Fibroblast of skin of abdomen (primary cell): ENCODE measurements at places on chromosomes 1 and 21.
A peak's percentile ranks its signal among the peaks of the same experiment; 100 is the strongest.

DNA sequence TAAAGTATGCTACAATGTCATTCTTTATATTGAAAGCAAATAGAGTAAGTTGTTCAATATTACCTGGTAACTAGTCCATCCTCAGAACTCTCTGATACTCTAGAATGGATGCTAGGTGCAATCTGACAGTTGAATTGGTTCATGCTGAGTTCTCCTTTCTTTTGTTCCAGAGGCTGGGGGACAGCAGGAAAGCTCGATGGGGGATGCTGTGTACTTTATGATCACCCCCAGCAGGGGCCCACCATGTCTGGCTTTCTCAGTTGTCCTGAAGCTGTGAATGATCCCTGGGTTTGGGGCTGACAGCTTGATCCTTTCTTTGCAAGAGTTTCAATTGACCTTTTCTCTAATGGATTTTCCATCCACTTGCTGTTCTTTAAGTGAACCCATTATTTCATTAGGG lies 22.5 kb downstream of the FMN2 start:
- no peak for DNase-seq

DNA sequence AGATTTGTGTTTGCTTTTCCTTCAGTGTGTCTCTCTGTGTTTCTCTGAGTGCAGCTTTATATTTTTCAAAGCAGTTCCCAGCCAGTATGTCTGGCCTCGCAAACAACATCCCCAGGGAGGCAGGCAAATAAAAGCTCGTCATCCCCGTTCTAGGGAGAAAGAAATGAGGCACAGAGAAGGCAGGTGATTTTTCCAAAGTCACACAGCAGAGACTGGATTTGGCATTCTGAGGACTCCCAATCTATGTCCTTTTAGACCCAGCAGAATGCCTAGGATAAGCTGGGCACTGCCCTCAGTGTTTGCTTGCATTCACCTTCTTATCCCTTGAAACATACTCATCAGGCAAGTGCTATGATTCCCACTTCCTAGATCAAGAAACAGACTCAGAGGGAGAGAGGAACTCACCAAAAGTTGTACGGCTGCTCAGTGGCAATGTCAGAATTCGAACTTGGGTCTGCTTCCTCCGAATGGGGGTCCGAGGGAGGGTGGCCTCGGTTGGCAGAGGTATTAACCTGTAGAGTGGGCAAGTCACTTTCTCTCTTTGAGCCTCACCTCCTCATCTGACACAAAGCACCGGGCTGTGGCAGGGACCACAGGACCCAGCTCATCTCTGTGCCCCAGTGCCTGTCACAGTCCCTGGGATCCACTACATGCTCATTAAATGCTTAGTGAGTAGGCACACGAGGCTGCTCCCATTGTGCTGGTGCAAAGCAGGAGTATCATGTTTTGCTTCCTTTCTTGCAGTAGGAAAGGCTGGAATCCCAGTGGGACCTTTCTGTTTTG lies 4.2 kb downstream of the RAP1GAP start:
- no peak for DNase-seq

DNA sequence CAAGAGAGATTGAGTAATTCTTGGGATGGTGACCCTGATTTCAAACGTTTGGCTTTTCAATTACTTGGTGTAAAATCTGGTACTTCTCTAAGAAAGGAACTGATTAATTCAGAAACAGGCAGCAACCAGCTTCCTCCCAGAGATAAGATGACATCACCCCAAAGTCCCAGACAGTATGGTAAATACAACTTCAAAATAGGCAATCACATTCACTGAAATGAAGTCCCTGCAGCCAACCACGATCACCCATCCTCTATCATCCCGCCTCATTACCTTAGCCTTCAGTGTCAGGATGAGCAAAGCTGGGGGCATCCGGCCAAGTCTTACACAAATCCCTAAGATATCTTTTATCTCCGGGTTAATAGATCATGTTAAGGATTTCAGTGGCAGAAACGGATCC lies 26.4 kb upstream of the RUNX1 start:
- DNase-seq = peak; percentile 69

DNA sequence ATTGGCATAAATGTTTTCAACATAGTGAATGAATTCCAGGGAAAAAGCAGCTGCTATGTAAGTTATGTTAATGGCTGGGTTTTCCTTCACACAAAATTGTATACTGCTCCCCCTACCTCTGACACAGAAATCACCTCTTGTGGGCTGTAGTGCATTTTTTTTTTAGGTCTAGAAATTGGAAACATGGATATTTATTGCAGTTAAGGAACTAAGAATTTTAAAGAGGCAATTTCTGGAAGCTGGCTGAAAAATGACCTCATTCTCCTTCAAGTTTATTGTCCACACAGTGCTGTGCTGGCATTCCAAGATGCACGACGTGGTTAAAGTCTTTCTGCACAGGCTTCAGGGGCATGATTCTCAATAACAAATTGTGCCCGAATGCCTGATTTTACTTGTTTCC lies 1424.2 kb downstream of the MRPL39 start:
- DNase-seq = peak; percentile 60

DNA sequence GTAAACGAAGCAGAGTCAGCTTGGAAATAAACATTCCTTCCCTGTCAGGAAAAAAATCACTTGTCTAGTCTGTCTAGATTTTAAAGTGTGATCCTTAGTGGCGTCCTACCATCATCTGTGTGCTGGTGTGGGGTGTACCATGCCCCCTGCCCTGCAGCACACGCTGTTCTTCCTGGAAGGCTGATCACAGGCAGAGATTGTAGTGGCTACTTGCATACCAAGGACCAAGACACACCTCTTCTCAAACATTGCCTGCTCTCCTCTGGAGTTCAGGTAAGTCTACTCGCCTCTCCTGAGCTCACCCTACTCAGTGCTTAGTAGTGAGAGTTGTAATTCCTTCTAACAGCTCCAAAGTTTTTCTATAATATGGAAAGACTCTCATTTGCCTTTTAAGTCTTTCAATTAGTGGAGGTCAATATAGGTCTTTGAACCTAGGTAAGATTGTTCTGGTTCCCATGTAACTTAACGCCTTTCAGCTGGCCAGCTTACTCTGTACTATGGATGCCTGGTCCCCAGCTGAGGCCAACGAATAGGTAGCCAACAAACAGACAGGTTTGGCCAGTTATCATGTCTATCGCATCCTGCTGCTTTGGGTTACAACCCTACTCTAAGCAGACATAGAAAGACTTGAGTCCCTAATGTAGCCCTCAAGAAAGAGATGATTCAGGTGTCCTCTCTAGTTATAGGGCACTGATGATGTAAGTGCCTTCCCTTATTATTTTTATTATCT lies 55.4 kb downstream of the XCL1 start:
- no peak for DNase-seq

DNA sequence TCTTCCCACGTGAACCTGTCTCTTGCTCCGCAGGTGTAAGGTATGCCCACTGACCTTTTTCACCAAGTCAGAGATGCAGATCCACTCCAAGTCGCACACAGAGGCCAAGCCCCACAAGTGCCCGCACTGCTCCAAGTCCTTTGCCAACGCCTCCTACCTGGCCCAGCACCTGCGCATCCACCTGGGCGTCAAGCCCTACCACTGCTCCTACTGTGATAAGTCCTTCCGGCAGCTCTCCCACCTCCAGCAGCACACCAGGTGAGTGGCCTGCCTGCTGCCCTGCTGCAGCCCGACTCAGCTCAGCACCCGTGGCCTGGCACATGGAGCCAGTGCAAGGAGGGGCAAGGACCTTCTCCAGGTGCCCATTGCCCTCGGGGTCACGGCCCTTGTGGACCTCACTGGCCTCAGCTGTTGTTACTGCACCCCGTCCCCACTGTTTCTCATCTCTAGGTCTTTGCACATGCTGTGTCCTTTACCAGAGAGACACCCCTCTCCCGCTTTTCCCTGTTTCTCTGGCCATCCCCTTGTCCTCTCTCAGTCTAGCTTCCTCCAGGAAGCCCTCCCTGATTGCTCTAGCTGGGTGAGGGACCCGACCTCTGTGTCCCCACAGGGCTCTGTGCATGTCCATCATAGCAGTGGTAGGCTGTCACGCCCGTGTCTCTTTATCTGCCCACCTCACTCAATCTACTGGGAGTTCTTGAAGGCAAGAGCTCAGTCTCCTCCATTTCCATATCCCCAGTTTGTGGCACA lies 25.4 kb downstream of the ZNF362 start:
- DNase-seq = no peak

DNA sequence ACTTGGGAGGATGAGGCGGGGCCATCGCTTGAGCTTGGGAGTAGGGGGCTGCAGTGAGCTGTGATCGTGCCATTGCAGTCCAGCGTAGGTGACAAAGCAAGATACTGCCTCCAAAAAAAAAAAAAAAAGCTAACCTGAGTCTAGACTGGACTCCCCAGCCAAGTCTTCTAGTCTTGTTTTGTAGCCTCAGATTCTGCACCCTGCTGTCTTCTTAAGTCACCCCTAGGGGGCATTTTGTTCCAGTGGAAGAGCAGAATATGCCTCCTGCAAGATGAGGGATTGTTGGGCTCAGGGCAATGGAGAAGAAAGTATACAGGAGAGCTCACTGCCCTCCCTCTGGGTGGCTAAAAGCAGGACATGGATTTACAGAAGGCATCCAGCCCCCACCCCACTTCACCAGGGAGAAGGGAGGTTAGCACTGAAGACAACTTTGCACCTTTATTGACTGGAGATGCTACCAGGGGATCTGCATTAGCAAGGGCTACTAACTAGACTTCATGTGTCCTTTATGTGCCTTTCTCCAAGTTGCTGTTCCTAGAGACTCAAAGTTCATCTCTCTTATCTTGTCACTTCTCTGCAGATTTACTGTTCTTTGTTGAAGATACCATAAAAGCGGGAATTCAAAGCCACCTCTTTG lies 15.3 kb upstream of the RNF187 start:
- no peak for DNase-seq

- DNase-seq = no peak
Measured at GRCh38 chr1:9631613-9632012, 19.9 kb upstream of the PIK3CD start.

DNA sequence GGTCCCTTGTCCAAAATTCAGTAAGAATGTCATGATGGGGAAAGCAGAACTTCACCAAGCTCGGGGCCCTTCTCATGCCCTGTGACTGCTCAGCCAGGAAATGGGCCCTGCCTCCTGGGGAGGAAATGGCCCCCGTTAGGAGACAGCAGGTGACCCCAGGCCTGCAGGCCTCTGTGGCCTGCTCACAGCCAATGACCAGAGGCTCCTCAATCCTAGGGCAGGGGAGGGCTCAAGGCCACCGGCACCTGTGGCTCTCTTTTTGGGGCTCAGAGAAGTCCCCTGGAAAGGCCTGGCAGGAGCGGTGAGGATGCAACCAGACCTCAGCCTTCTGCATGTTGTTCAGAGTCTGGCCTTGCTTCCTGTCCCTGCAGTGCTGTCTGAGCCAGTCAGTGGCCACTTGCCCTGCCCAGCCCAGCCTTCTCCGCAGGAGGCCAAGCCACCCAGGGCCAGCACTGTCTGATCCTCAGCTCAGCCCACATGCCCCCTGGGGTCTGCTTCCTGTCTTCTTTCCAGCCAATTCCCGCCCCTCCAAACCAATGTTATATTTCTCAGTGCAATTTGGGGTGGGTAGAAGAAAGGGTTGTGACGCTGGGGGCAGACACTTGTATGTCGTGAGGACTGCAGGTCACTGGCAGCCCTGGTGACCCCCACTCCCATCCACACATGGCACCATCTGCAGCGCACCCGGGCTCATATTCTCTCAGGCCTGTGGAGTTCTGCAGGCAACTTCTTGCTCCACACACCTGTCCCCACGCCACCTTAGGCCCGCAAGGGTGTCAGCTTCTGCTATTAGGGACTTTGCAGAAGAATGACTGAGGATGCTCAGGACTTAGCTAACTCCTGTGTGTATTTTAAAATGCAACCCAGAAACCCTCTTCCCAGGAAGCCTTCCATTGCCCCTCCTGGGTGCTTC lies 83.6 kb downstream of the ITPKB start:
- DNase-seq = no peak
